ENCODE measurements at places on chromosomes 4 and X.

DNA sequence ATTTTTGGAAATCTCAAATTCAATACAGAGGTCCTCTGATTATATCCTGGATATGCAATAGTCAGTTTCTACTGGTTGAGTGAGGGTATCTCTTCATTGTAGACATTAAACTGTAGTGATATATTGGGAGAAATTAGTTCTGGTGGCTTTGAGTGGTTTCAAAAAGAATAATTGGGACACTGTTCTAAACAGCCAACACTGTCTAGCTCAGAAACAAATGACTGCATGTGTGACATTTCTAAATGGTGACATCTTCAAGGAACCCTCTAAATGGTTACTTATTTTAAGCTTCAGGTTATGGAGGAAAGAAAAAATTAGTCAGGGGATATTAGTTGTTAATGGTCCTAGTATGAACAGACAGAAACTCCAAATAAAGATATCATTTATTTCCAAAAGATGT, 186.2 kb downstream of the LARP7 start:
- no peak for DNase-seq

DNA sequence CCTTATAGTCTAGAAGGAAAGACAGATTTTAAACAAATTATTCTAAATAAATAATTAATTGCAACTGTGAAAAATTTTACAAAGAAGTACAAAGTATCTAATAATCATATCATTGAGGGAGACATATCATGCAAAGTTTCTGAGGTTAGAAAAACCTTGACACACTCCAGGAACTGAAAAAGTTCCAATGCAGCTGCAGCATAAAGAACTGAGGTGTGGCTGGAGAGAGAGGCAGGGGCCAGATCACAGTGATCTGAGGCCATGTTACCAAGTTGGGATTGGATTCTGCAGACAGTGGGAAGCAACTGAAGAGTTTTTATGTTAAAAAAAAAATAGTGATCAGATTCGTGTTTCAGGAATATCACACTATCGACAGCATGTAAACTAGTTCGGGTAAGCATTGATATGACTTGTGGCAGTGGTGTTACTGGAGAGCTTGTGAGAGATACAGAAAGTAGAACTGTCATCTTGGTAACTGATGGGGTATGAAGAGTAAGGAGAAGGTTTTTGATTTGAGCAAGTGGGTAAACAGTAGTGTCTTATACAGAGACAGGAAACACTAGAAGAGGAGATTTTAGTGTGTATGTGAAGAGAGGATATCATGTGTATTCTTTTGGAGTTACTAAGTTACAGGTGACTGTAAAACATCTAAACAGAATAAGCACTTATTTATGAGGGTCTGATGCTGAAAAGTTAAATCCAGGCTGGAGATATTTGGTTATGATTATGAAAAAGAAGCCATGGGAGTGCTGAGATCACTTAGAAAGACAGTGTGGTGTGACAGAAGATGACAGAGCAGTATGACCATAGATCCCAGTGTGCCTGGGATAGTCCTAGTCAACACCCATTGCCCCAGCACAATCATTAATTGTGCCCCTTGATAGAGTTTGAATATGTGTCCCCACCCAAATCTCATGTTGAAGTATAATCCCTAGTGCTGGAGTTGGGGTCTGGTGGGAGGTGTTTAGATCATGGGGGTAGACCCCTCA, 15.6 kb upstream of the SPRY1 start:
- DNase-seq: no peak

DNA sequence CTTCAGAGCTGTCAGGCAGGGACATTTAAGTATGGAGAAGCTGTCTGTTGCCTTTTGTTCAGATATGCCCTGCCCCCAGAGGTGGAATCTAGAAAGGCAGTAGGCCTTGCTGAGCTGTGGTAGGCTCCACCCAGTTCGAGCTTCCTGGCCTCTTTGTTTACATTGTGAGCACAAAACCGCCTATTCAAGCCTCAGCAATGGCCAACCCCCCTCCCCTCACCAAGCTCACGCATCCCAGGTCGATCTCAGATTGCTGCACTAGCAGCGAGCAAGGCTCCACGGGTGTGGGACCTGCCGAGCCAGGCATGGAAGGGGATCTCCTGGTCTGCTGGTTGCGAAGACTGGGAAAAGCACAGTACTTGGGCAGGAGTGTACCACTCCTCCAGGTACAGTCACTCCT, 59.3 kb downstream of the ZNF674 start:
- DNase-seq: no peak

DNA sequence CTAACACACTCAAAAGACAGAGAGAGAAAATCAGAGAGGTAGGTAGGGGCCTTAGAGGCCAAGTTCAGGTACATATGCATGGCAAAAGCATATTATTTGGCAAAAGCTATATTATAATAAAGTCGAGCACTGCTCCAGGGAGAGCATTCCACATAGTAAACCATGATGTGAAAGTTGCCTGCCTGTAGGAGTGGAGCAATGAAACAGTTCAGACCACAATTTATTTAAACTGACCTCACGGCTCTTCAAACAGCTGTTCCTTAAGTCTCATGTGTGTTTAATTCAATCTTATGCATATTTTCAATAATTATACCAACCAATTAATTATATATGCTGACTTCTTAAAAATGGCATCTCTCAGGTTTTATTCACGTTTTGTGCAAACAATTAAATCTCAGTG, 3.3 kb downstream of the RFC1 start:
- DNase-seq: no peak

- no peak for DNase-seq
These were observed 3.3 kb upstream of the ADH7 start for GRCh38 chr4:99438405-99438780.

- peak; percentile 51 for DNase-seq
These were observed 15.4 kb downstream of the HMGB2 start for GRCh38 chr4:173318648-173319211.

GRCh38 chr4:57424232-57424897, 314.2 kb upstream of the IGFBP7 start:
- DNase-seq: peak; percentile 49

GRCh38 chrX:21972046-21972445, 31.5 kb downstream of the SMS start:
- DNase-seq: no peak

GRCh38 chr4:86448871-86449270, 89.0 kb upstream of the MAPK10 start:
- DNase-seq: no peak

DNA sequence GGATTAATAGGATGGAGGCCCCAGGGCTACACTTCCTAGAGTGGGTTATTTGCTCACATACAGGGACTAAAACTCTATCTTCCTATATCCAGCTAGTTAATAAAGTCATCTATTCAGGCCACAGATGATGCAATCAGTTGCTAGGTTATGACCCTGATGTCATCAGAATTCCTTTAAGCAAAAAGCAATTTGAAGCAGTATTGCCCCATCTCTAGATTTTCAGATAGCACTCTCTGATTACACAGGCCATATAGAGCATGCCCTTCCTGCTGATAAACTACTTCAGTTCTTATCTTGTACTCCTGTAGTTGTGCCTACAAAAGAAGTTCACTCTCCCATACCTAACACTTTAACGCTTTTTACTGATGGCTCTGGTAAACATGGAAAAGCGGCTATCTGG, 84.8 kb downstream of the TMEM144 start:
- DNase-seq: no peak

DNA sequence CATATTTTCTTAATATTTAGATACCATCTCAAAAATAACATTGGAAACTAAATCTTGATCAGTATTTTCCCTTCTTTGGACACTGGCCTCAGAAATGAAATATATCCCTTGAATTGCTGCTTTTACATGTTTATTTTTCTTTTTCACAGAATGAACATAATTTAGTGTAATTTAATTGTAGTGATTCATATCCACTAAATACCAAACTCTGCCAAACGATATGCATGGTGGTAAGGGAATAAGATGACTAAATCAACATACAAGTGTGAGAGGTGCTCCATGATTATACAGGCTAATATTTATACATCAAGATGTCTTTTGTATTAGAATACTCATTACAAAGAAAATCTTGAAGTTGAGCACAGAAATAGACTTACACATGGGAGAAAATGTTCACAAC, 216.8 kb upstream of the PACRGL start:
- no peak for DNase-seq

- DNase-seq: no peak
These were observed 859.5 kb downstream of the STIM2 start for GRCh38 chr4:27720010-27720766.

- no peak for DNase-seq
These were observed 2.9 kb upstream of the ADH6 start for GRCh38 chr4:99221980-99222379.
